Muscle of leg (tissue), 16 donors: ENCODE measurements at places on chromosomes 7 and 10. TPM values are rescaled to one million over a fixed set of nuclear protein-coding genes. Genes with fewer than 3 reads are reported as not detected.

Gene PRSS37
- not detected for total RNA-seq

DNA sequence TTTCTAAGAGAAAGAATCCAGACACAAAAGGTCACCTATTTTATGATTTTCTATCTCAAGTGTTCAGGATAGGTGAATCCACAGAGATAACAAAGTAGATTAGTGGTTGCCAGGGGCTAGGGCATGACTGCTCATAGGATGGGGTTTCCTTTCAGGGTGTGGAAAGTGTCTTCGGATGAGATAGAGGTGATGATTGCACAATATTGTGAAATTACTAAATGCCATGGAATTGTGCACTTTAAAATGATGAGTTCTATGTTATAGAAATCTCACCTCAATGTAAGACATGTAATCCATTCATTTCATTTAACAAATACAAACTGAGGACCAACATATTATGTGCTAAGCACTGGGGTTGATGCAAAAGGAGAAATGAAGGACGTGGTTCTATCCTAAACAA is 76.4 kb upstream of the GALNT17 start:
- H3K27me3 ChIP-seq = no peaks in the 10 kb centered on the region
- H3K4me1 ChIP-seq = no peaks in the 10 kb centered on the region
- H3K27ac ChIP-seq = no peak overlapping the region
- no peak for DNase-seq
- no peaks in the 10 kb centered on the region for H3K36me3 ChIP-seq

DNA sequence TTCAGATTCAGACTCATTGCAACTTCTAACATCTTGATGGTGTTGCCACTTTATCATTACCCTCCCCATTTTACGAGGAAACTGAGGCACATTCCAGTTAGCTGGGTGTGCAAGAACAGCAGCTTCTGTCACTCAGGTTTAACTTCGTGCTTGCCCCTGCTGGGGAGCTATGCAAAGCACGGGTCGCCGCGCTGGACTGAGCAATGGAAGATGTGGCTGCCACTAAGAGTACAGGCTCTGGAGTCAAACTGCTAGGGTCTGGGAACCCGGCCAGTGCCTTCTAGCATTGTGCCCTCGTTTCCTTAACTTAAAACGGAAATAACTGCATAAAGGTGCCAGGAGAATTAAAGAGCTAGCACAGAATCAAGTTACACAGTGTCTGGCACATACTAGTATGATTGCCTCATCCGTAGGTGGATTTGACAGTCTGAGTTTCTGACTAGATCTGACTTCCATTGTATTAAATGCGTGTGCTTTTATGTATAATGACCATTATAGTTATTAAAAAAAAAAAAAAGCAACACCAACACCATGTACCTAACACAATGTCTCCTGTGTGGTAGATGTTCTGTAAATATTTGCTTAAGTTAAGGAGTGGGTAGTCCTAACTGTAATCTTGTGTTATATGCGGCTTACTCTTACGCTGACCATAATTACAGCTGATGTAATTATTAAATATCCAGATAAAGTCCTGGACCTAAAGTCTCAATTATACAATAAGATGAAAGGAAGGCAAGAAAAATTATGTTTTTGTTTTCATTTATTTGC is 842 bp downstream of the ZNF22 start:
- peaks cover 17% of the 10 kb centered on the region for H3K4me1 ChIP-seq
- peak overlapping the region; percentile 94 for H3K27ac ChIP-seq
- H3K4me3 ChIP-seq = peak overlapping the region; percentile 63
- H3K27me3 ChIP-seq = no peaks in the 10 kb centered on the region
- H3K36me3 ChIP-seq = peaks cover 15% of the 10 kb centered on the region
- DNase-seq = peak; percentile 73

GRCh38 chr10:132452651-132453469 is 55.9 kb downstream of the PWWP2B start:
- peak; percentile 85 for DNase-seq
- peaks cover 3% of the 10 kb centered on the region for H3K27me3 ChIP-seq
- H3K27ac ChIP-seq = no peak overlapping the region

Gene OR2A1
- 0.13 TPM for total RNA-seq

- peak; percentile 74 for DNase-seq
- no peaks in the 10 kb centered on the region for H3K36me3 ChIP-seq
- H3K4me3 ChIP-seq = no peak overlapping the region
- no peaks in the 10 kb centered on the region for H3K27me3 ChIP-seq
- no peak overlapping the region for H3K27ac ChIP-seq
- H3K4me1 ChIP-seq = peaks cover 5% of the 10 kb centered on the region
Measured at GRCh38 chr7:27398851-27399250, 156.2 kb downstream of the EVX1 start.

DNA sequence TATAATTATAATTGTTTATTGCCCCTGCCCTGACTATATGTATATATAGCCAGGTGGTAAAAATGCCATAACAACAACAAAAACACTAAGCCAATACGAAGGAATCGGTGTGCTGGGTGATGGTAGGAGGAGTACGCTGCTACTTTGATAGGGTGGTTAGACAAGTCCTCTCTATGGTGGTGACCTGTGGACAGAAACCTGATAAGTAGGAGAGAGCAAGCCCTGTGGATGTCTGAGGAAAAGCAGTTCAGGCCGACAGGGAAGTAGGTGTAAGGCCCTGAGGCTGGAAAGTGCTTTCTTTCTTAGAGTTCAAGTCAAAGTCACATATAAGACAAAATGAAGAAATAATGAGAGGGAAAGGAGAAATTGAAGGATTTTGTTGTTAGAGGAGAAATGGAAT is 823.8 kb upstream of the CELF2 start:
- H3K27ac ChIP-seq = no peak overlapping the region
- no peaks in the 10 kb centered on the region for H3K27me3 ChIP-seq
- H3K4me1 ChIP-seq = no peaks in the 10 kb centered on the region
- no peaks in the 10 kb centered on the region for H3K36me3 ChIP-seq
- DNase-seq = no peak

GRCh38 chr10:62826273-62826672 is 10.1 kb upstream of the EGR2 start:
- no peaks in the 10 kb centered on the region for H3K36me3 ChIP-seq
- no peak for DNase-seq
- no peak overlapping the region for H3K4me3 ChIP-seq
- H3K27ac ChIP-seq = no peak overlapping the region
- H3K4me1 ChIP-seq = no peaks in the 10 kb centered on the region

Gene DOCK4
- total RNA-seq = 14.0 TPM

- DNase-seq = no peak
- H3K27me3 ChIP-seq = peaks cover 3% of the 10 kb centered on the region
- H3K27ac ChIP-seq = no peak overlapping the region
- H3K4me3 ChIP-seq = no peak overlapping the region
- peaks cover 9% of the 10 kb centered on the region for H3K4me1 ChIP-seq
- no peaks in the 10 kb centered on the region for H3K36me3 ChIP-seq
Measured at GRCh38 chr10:111151595-111152307, 74.9 kb downstream of the ADRA2A start.

DNA sequence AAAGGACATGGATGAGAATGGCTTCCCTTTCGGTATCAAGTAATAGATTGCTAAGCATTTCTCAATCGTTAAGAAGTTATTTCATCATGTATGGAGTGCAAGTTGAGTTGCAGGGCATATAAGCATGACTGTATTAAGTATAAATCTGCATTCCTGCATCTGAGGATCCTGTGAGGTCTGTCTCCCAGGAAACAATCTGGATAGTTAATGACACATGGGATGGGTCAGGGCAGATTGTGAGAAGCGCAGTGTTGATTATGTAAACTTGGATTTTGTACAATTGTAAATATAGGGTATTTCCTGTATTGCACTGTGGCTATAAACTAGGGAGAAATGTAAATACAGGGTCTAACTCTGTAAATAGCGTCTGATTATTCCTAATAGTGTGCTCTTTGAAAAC is 102.6 kb downstream of the PLXDC2 start:
- peaks cover 11% of the 10 kb centered on the region for H3K4me1 ChIP-seq
- H3K4me3 ChIP-seq = no peak overlapping the region
- no peak overlapping the region for H3K27ac ChIP-seq
- no peaks in the 10 kb centered on the region for H3K27me3 ChIP-seq
- no peaks in the 10 kb centered on the region for H3K36me3 ChIP-seq

- no peak overlapping the region for H3K4me3 ChIP-seq
- no peaks in the 10 kb centered on the region for H3K4me1 ChIP-seq
- H3K27me3 ChIP-seq = peaks cover 2% of the 10 kb centered on the region
- H3K36me3 ChIP-seq = no peaks in the 10 kb centered on the region
Measured at GRCh38 chr10:6020826-6021225, 41.3 kb downstream of the IL2RA start.

GRCh38 chr10:5604236-5604925 is 62.0 kb downstream of the ASB13 start:
- H3K4me3 ChIP-seq = no peak overlapping the region
- H3K4me1 ChIP-seq = peaks cover 29% of the 10 kb centered on the region
- peak overlapping the region; percentile 60 for H3K27ac ChIP-seq
- no peaks in the 10 kb centered on the region for H3K27me3 ChIP-seq
- DNase-seq = no peak
- H3K36me3 ChIP-seq = no peaks in the 10 kb centered on the region

GRCh38 chr7:142808802-142809583 is 38.2 kb downstream of the PRSS2 start:
- no peaks in the 10 kb centered on the region for H3K4me1 ChIP-seq
- no peak overlapping the region for H3K27ac ChIP-seq
- H3K4me3 ChIP-seq = no peak overlapping the region
- H3K36me3 ChIP-seq = no peaks in the 10 kb centered on the region

- H3K27me3 ChIP-seq = no peaks in the 10 kb centered on the region
- no peaks in the 10 kb centered on the region for H3K36me3 ChIP-seq
- peak overlapping the region; percentile 92 for H3K27ac ChIP-seq
- H3K4me3 ChIP-seq = no peak overlapping the region
- peak; percentile 93 for DNase-seq
Measured at GRCh38 chr7:55075464-55076021, 56.7 kb downstream of the EGFR start.
